ENCODE measurements at places on chromosomes 4 and X. TPM values are rescaled to one million over a fixed set of nuclear protein-coding genes. Genes with fewer than 3 reads are reported as not detected.
A peak's percentile ranks its signal among the peaks of the same experiment; 100 is the strongest.

DNA sequence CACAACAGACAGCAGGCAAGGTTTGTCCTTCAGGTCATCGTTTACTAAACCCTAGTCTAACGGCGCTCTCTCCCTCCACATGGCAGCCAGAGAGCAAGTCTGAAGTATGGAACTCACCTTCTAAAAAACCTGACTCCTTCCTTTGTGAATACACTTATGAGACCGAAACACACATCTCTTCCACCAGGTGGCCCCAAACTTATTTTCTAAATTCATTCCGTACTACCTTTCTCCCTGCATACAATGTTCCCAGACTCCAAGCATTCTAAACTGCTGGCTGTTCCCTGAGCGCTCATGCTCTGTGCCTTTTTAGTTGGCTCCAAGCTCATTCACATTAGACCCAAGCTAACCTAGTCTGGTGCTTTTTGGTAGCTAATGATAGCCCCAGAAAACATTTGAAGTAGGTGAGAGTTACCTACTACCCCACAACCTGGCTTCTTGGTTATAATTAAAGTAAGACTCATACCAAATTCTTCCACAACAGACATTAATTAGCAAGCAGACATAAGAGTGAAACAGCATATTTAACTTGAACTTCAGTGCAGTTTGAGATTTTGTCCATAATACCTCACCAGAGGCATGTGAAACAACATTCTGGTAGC is 67.6 kb upstream of the DCLK2 start:
- DNase-seq: peak; percentile 82

DNA sequence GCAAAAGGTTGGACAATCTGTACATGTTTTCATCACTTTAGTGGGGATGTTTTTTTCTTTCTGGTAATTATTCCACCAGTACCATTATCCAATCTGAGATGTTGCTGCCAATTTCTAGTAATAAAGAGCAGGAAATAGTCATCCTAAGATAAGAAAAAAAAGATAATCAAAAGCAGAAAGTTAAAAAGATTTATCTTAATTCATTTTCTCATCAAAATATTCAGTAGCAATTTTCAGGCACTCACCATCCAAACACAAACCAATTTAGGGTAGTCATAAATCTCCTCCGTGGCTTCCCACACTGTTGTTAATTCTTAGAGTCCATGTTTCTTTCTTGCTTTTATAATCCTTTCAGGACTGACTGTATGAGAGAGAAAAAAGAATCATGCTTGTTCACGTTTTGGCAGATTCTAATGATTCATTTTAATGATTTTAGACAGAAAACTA is 263.7 kb upstream of the UGT8 start:
- DNase-seq: no peak

- DNase-seq: no peak
Measured at GRCh38 chr4:173669460-173670179, 139.6 kb upstream of the HAND2 start.

The GAGE13 gene
- total RNA-seq: not detected

DNA sequence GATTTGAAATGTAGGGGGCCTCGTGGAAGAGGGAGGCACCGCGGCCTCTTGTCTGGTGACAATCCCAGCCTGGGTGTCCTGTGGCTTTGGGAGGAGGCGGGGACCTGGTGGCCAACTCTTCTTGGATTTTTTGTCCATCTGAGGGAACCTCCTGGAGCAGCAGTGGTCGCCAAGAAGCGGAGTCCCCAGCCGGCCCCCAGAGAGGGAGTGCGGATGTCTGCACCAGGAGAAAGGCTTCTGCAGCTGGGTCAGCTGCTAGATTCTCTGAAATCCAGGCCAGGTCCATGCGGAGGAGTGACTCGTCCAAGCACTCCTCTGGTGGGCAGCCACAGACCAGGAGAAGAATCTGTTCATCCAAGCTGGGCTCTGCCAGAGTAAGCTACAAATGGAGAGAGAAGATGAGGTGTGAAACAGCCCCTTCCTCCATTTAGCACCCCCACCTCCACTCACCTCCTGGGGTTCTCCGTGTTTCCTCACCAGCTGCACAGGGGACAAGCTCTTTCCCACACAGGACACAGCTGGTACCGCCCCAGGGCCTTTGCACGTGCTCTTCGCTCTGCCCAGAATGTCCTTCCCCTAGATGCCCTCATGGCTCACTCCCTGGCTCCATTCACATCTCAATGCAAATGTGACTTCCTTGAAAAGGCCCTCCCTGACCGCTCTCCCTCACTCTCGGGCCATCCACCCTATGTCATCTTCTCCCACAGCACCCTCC is 27.6 kb downstream of the C4orf50 start:
- DNase-seq: no peak

Data from tongue (tissue), 3 donors.